Thymus (tissue), 14 donors: ENCODE measurements at places on chromosomes 12 and 14. TPM values are rescaled to one million over a fixed set of nuclear protein-coding genes. Genes with fewer than 3 reads are reported as not detected.

GRCh38 chr14:57495416-57495815, 1.8 kb upstream of the CCDC198 start:
- no peaks in the 10 kb centered on the region for H3K27me3 ChIP-seq
- H3K4me3 ChIP-seq, result no peak overlapping the region
- H3K36me3 ChIP-seq, result no peaks in the 10 kb centered on the region
- no peaks in the 10 kb centered on the region for H3K4me1 ChIP-seq
- no peak for DNase-seq

- peaks cover 57% of the 10 kb centered on the region for H3K27me3 ChIP-seq
- no peak for DNase-seq
- H3K36me3 ChIP-seq, result no peaks in the 10 kb centered on the region
- H3K4me3 ChIP-seq, result no peak overlapping the region
- peaks cover 2% of the 10 kb centered on the region for H3K4me1 ChIP-seq
Observed at GRCh38 chr12:94875525-94875924, 128.0 kb downstream of the NDUFA12 start.

GRCh38 chr12:94305130-94305957, 154.3 kb downstream of the CEP83 start:
- H3K36me3 ChIP-seq, result peaks cover 16% of the 10 kb centered on the region
- no peak overlapping the region for H3K4me3 ChIP-seq
- no peaks in the 10 kb centered on the region for H3K4me1 ChIP-seq
- no peak for DNase-seq

DNA sequence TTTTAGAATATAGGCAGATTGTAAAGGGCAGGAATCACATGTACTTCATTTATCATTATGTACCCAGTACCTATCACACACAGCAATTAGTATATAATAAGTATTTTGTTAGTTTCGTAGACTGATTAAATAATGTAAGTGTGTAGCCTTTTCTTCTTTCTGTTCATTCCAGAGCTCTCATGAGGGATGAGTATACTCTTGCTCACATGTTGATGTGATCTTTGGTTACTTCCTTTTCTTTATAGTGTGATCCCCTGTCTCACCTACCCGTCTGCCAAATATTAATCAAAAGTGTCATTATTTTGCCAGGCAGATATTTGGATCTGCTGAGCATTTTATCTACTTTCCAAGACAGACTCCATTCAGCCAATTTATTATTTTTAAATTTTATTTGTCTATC, 156.1 kb downstream of the PCNX1 start:
- H3K27me3 ChIP-seq, result no peaks in the 10 kb centered on the region
- no peak overlapping the region for H3K4me3 ChIP-seq
- H3K4me1 ChIP-seq, result no peaks in the 10 kb centered on the region
- H3K27ac ChIP-seq, result no peak overlapping the region

Gene MTERF2
- polyA plus RNA-seq, result 18.8 TPM

Gene PDZRN4
- polyA plus RNA-seq, result 0.48 TPM

Gene PAX9
- polyA plus RNA-seq, result 30.9 TPM

Gene NRXN3
- 1.5 TPM for polyA plus RNA-seq
